ENCODE measurements at places on chromosomes 6 and 20.
A peak's percentile ranks its signal among the peaks of the same experiment; 100 is the strongest.

- DNase-seq = no peak
These were observed 301.0 kb upstream of the SLC35B3 start for GRCh38 chr6:8736156-8736895.

DNA sequence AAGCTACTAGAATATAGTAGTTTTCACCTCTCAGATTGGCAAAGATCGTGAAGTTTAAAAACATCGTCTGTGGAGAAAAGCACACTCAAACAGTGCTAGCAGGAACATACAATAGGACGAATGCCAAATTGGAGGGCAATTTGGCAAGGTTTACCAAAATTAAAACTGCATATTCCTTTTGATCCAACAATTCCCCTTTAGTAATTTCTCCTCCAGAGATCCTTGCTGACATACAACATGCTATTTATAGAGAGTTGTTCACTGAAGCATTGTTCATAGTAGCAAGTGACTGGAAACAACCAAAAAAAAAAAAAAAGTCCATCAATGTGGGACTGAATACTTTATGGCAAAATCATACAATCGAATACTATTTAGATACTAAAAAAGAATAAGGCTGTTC lies 202.2 kb downstream of the ATXN1 start:
- DNase-seq = no peak

DNA sequence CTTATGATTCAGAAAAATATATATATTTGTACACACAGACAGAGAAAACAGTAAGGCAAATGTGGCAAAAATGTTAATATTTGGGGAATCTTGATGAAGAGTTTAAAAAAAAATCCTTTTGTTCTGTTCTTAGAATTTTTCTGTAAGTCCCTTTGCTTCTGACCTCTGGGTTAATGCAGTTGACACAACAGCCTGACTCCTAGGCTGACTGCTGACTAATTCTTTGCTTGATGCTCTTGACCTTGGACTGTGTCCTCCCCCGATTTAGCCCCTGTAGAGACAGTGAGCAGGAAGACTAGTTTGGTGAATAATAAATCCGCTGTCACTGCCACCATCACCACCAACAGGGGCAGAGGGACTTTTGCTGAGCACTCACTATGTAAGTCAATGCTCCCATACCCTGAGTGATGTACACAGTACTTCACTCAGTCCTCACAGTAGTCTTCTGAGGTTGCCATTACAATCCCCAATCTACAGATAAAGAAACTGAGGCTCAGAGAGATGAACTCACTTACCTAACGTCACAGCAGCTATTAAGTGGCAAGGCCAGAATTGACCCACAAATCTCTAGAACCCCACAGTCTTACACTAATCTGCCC lies 71.7 kb downstream of the SNX5 start:
- no peak for DNase-seq

GRCh38 chr6:145784683-145785082 lies 29.9 kb downstream of the FBXO30 start:
- DNase-seq = no peak

DNA sequence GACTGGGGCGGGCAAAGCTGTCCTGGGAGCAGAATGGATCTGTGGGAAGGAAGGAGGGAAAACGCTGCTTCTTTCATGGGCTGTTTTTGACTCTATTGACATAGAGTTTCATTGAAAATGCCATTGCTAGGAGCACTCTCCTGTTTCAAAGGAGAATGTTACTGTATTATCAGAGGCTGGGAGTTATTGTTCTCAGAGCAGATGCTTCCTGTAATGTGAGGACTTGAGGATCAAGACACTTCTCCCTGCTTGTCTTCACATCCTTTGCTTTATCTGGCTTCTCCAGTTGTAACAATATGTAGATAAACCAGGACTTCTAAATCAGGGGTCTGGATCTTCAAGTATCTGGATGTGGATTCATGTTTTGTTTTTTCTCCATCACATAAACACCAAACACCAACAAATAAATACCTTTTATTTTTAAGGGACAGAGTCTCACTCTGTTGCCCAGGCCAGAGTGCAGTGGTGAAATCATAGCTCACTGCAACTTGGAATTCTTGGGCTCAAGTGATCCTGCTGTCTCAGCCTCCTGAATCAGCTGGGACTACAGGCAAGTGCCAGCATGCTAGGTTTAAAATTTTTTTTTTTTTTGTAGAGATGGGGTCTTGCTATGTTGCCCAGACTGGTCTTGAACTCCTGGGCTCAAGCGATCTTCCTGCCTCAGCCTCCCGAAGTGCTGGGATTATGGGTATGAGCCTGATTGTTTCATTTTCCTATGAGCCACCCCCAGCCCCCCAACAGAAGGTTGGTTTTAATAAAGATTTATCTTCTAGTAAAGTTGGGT lies 3.9 kb downstream of the CD109 start:
- no peak for DNase-seq

DNA sequence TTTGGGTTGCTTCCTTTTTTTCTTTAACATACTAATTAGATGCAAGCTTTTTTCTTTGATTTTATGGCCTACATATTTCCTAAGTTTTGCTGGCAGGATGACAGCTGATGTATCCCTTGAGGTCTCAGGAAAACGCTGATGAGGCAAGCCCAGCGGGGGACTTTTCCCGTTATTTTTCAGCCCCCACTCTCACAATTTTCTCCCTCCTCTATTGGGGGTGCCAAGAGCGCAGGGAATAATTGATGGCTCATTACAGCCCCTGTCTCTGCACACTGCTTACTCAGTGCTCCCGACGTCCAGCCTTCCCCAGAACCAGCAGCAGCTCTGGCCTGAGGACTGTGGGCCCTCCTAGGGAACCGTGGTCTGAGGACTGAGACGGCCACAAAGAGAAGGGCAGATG lies 38.6 kb upstream of the VSTM2L start:
- DNase-seq = no peak

- peak; percentile 30 for DNase-seq
These were observed 1.5 kb downstream of the PTPRT start for GRCh38 chr20:43188234-43188653.

DNA sequence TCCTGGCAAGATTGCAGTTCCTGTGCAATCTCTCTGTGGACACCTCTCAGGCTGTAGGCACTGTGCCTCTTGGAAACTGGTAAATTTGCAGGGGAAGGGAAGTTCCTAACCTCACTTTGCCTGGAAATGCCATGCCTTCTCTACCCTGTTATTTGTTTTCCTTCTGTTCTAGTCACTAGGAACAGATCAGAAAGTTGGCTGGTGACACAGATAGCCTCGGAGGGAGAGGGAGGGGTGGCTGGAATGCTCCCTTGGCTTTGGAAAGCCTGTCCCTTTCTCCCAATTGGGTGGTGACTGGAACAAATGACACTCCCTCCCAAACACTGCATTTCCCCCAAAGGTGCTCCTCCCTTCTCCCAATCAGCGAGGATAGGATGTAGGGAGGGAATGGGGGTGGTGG lies 131.5 kb upstream of the F13A1 start:
- DNase-seq = no peak

GRCh38 chr20:3106658-3107463 lies 22.3 kb upstream of the AVP start:
- DNase-seq = peak; percentile 98

- DNase-seq = no peak
These were observed 132.9 kb upstream of the PMEPA1 start for GRCh38 chr20:57842720-57843119.

- DNase-seq = no peak
These were observed 291.2 kb upstream of the STXBP5 start for GRCh38 chr6:146912730-146913685.

GRCh38 chr6:157488716-157489118 lies 107.7 kb downstream of the ZDHHC14 start:
- no peak for DNase-seq
